ENCODE measurements at places on chromosomes 1 and 21.

DNA sequence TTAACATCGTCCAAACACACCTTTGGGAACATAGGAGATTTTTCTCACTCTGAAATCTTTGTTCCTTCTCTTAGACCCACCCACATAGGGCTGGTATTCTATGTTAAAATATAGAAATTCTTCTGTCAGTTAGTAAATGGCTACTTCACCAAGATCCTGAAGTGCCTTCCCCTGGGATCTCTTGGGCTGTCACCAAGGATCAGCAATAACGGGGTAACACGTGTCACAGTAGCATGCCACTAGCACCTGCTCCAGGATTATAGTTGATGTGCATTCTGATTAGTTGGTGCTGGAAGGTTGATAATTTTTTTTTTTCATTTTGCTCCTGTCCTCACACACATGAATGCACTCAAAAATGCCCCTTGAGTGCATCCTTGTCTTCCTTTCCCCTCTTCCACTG lies 298.7 kb downstream of the NTNG1 start:
- DNase-seq = no peak

GRCh38 chr1:43293896-43294760 lies 6.7 kb upstream of the TIE1 start:
- DNase-seq = no peak

GRCh38 chr1:201405484-201405831 lies 6.3 kb upstream of the LAD1 start:
- DNase-seq = no peak

DNA sequence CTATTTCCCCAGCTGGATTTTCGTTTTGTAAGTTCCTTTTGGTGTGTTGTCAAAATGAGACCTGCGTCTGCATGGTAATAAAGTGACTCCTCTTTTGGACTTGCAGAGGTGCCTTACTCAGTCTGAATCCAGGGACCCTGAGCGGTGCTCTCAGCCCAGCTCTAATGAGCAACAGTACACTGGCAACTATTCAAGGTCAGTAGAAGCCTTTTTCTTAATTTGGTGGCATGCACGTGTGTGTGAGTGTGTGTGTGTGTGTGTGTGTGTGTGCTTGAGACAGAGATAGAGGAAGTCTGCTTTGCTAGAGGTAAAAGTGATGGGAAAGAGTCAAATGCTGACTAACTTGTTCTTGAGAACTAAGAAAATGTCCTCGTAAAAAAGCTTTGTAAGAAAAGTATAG lies 105.4 kb downstream of the CD247 start:
- DNase-seq = no peak

DNA sequence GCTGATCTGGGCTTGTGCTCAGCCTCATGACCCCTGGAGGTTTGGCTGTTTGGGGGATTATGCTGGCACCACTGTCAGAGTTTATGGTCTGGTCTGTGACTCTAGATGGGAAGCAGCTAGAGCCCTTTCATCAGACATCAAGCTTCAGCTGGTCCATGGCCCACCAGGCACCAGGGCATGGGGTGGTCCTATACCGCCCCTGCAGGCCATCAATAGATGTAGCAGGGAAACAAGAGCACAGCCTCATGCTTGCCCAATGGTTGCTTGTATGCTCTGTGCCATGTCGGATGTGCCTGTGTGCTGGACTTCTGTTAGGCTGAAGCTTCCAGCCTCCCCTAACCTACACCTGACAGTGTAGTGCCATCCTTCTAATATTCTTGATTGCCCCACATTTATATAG lies 71.1 kb upstream of the CD34 start:
- no peak for DNase-seq

GRCh38 chr1:71542155-71542554 lies 461.3 kb upstream of the ZRANB2 start:
- no peak for DNase-seq

- DNase-seq = no peak
Observed at GRCh38 chr1:32681509-32681908, 21.1 kb downstream of the SYNC start.

DNA sequence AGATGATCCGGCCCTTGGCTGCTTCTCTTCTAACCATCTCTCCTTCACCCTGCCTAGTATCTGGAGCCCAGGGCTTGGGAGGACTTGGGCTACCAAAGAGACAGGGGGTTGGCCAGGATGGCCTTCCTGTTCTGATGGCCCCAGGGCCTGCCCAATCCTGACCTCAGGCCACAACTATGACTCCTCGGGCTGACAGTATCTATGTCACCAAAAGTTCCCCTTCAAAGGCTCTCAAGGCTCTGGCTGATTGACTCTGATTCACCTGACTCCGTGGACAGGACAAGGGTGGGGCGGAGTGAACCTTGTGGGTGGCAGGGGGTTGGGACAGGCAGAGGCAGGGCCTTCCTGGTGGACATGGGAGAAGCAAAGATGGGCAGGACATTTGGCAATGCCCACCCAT lies 12.7 kb downstream of the MEF2D start:
- no peak for DNase-seq

Data from CD4-positive, alpha-beta T cell treated with Interleukin-4 for 1 hour (primary cell).